ENCODE measurements at places on chromosomes 3 and 15.

DNA sequence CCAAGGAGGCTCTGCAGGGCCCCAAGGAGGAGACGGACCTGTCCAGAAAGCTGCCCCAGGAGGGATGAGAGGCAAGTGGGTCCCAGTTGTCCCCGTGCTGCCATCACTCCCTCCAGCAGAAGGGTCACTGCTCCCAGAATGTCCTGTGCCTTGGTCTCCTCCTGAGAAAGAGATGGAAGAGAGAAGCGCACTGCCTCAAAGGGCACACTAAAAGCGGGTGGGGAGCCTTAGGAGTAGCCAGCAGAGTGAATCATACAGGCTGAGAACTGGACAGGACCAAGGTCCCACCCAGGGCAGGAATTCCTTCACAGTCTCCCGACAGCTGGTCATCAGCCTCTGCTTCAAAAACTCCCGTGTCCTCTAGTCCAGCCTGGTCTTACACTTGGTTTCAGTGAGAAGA is 4.6 kb downstream of the THPO start:
- DNase-seq: no peak

DNA sequence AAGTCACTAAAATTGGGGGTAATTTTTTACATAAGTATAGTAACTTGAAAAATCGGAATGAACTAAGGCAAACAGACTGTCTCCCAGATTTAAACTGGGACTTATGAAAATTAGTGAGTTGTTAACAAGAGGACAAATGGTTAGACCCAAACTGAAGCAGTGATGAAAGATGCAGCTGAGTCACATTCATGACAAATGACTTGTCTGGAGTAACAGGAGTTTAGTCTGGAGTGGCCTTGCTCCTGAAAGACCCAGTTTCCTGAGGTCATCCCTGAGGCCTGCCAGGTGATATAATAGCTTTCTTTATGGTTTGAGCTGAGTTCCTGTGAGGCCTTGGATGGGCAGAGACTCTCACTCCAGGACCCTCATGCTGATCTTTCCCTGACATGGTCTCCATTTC is 9.6 kb upstream of the CTDSPL start:
- DNase-seq: no peak

- DNase-seq: peak; percentile 64
Observed at GRCh38 chr15:72599855-72600464, 54.5 kb upstream of the GOLGA6B start.

DNA sequence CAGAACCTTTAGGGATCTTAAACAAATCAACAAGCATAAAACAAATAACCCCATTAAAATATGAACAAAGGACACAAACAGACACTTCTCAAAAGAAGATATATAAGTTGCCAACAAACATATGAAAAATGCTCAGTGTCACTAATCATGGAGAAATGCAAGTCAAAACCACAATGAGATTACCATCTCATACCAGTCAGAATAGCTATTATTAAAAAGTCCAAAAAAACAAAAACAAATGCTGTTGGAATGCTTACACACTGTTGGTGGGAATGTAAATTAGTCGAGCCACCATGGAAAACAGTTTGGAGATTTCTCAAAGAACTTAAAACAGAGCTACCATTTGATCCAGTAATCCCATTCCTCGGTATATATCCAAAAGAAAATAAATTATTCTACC is 423.6 kb downstream of the OTOL1 start:
- no peak for DNase-seq

DNA sequence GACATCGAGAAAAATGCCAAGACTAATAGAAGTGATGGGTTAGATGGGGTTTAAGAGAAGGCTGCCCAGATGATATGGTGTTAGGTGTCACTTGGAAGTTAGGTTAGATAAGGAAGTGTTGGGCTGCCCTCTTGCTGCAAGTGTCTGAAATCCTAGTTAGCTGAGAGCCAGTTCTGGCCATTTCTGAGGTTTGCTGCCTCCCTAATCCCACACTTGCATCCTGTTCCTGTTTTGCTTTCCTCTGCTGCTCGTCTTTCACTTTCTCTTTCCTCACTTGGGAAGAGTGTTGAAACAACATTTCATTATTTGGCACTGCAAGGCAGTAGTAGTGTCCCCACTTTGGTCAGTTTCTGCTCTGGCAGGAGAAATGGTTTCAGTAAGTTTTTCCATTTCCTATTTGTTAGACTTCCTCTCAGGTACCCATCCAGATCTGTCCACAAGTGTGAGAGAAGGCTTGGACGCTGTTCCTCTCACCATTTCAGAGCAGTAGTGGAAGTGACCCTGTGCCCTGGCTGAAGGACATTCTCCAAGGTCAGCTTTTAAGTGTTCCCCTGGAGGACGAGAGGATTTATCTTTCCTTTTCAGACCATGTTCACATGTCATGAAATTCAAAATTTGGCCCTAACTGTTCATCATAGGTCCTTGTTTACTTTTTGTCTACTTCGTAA is 93.3 kb downstream of the ADAMTSL3 start:
- DNase-seq: peak; percentile 14

GRCh38 chr3:52471371-52472238 is 16.2 kb downstream of the NISCH start:
- peak; percentile 51 for DNase-seq

GRCh38 chr3:13223574-13224237 is 150.5 kb upstream of the IQSEC1 start:
- no peak for DNase-seq

DNA sequence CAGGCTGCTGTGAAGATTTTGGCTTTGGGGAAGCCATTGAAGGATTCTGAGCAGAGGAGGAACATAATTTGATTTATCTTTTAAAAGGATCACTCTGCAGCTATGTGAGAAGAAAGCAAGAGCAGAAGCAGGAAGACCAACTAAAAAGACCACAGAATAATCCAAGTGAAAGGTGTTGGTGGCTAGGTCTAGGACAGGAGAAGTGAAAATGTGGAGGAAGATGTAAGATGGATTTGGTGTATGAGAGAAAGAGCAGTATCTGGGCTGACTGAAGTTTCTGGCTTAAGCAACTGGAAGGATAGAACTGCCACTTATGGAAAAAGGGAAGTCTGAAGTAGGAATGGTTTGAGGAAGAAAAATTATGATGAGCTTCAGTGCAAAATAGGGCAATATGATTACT is 62.0 kb downstream of the SFMBT1 start:
- no peak for DNase-seq

DNA sequence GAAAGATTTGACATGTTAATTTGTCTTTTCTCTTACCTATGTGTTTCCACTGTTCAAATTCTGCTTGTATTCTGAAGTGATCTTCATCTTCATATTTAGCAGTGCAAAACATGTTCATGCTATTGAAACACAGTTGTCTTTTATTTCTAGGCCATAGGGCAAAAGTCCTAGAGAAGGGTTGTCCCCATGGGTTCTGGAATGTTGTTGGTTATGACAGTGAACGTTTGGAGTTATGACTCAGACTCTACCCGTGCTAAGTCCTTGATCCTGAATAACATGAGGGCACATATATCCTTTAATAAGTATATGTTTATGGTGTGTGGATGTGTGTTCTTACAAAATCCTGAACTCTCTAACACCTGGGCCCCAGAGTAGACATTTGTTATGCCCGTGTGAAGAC is 23.0 kb upstream of the ARPP21 start:
- DNase-seq: no peak

DNA sequence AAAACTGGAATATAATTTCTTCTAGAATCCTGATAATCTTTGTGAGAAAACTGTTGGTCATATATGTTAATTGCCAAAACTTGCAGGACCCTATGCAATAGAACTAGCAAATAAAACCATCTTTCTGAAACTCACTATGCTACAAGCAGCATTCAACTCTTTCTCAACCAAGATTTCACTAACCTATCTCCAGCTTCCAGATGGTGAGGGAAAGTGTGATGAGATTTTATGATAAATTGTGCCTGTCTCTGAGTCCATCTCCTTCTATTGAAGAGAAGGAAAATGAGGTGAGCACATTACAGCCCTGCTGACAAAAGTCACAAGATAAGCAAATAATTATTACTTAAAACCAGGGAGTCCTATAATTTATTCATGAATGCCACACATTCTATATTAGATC is 44.1 kb upstream of the UBE2Q2 start:
- no peak for DNase-seq

DNA sequence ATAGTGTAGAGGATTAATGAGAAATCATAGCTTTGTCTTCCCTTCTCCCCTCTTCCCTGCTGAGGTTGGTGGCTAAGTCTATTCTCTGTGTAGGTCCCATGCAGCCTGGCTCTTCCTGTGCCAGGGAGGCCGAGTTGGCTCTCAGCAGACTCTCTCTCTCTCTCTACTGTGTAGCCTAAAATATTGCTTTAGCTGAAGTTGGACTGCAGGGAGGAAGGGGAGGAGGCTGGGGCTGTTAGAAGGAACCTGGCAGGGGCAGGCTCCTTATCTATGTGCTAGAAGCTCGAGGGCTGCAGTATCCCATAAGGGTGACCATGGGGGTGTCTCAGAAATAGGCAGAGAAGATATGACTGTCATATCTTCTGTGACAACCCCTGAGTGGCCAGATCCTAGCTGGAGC is 160.8 kb downstream of the EPHB1 start:
- DNase-seq: no peak

GRCh38 chr3:63967675-63968611 is 55.4 kb downstream of the PSMD6 start:
- DNase-seq: peak; percentile 84

- peak; percentile 42 for DNase-seq
Observed at GRCh38 chr3:197958346-197958745, 1.7 kb upstream of the LMLN start.

GRCh38 chr3:146044046-146044445 is 116.9 kb downstream of the PLOD2 start:
- no peak for DNase-seq

- no peak for DNase-seq
Observed at GRCh38 chr3:52866427-52866826, 30.9 kb downstream of the STIMATE start.

GRCh38 chr15:61050844-61051568 is 178.1 kb downstream of the RORA start:
- DNase-seq: no peak

DNA sequence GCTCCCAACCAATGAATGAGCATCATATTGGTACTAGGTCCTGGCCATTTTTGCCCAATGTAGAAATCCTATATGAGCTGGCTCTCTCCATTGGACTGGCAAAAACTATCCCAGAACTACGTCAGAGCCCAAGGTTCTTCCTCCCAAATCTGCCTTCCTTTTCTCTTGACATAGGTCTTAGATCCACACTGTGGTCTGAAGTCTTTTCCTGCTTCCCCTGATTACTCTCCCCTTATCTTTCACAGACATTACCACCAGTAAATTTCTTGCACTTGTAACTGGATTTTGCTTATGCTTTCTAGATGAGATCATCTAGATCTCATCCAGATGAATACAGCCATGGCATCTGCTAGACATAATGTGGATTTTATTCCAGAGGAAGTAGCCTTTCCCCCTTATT is 141.2 kb upstream of the GADL1 start:
- DNase-seq: peak; percentile 48

- peak; percentile 53 for DNase-seq
Observed at GRCh38 chr15:83106994-83107840, at the start of gene TM6SF1. TSS of gene TM6SF1 (plus strand) at chr15:83107645. CDS start at chr15:83107681, 36 bp downstream.

- no peak for DNase-seq
Observed at GRCh38 chr3:161798016-161798415, 301.4 kb downstream of the OTOL1 start.

DNA sequence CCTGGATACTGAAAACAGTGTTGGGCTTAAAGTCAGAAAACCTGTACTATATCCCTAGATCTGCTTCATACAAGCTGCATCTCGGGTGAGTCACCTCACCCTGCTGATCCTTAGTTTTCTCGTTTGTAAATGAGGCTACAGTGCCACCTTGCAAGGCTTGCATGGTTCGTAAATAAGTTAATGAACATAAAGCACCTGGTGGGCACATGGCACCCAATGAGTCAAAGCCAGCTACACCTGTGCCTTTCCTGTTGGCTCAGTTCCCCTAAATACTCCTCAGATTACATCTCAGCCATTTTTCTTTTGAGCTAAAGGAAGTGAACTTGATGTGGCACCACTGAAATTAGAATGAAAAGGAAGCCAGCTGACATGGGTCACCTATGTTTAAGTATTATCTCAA is 26.5 kb downstream of the RTP1 start:
- no peak for DNase-seq

DNA sequence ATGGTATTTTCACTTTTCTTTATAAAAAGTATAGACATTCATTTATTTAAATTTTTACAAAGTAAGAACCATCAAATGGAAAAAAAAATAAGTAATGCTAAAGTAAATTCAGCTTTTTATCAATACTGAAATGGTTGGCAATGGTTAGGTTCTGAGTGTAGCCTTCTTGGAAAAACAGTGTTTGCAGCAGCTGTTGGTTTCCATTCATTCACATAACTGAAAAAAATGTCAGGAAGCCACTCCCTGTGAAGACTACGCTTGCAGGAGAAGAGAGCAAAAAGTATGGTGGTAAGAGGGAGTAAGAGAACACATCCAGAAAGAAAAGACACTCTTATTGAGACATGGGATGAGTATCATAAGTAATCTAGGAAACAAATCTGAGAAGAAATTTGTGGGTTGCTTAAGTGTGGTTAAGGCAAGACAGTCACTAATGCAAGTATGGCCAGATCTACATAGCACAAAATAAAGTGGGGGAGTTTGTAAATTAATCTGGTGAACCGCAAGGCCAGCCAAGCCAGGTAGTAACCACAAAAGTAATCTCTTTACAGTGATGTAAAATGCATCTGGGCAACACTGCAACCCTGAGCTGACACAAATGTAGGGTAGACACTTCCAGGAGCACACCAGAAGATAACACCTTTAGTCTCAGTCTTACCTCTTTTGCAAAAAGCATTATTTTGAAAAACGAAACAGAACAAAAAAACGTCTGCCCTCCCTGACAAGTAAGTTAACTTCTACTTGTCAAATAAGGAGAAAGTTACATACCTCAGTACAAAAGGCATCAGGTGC is 133.7 kb downstream of the IGSF11 start:
- no peak for DNase-seq

GRCh38 chr3:188881954-188882641 is 289.7 kb upstream of the TPRG1 start:
- DNase-seq: no peak

- no peak for DNase-seq
Observed at GRCh38 chr3:46293035-46293724, 50.9 kb downstream of the CCR3 start.

GRCh38 chr3:117193390-117193789 is 483.8 kb downstream of the TUSC7 start:
- DNase-seq: no peak

- peak; percentile 33 for DNase-seq
Observed at GRCh38 chr3:128432971-128433836, 33.5 kb downstream of the DNAJB8 start.

- DNase-seq: no peak
Observed at GRCh38 chr15:100250176-100250800, 91.5 kb downstream of the ADAMTS17 start.
